ENCODE measurements at places on chromosomes 7 and 10.

DNA sequence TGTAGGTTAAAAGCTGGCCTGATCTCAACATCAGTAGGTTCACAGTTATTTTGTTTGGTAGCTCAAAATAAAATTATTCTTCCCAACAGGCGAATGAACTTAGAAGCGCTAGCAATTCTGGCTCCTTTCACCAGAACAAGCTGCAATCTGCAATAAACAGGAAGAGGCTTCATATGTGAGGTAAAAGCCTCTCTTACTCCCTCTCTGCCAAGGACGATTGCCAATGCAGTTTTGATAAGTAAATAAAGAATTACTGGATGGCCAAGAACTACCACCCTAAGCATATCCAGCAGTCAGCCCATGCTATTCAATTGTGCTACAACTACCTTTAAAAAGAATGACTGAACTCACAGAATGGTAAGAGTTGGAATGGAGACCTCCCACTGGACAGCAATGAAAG is 150.0 kb upstream of the LAMB4 start:
- DNase-seq, result no peak

GRCh38 chr10:33273295-33274002 is 61.0 kb downstream of the NRP1 start:
- no peak for DNase-seq

DNA sequence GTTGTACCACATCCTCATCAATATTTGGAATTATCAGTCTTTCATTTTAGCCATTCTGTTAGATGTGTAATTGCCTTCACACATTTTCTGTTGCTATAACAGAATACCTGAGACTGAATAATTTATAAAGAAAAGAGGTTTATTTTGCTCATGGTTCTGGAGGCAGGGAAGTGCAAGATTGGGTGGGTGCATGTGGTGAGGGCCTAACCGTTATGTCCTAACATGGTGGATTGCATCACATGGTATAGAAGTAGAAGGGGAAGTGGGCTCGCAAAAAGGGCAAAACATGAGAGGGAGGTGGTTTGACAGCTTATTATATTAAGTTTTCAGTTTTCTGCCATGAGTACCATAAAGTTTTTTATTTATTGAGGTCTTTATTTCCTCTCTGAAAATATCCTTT is 452.0 kb downstream of the ARL4A start:
- DNase-seq, result no peak

GRCh38 chr10:89171996-89172395 is 35.1 kb downstream of the CH25H start:
- no peak for DNase-seq

DNA sequence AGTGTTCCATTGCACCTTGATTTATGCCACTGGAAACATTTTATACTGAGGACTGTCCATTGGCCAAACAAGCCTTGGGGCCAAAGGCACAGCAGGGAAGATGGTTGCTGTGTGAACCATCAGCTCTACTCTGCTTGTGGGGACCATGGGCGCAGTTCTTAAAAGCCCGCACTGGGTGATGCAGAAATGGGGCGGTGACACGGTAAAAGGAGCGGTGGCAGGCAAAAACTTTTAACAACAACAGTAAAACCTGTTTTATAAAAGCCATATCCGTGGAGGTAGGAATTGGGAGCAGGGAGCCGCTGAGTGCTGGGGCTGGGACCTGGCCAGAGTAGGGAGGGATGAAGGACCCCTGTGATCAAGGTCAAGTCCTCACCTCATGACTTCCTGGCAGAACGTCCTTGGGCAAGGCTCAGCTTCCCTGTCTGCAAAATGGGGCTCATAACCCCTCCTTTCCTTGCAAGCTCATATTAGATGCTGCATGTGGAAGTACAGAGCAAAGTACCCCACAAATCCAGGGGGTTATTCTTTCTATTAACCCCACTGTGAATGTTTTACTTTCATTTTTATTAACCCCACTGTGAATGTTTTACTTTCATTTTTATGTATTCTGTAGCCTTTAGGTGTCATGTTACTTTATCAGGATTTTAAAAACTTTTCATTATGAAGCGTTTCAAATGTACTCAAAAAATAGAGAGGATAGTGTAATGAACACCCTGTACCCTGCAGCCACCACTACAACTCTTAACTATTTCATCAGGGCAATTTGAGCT is 78.3 kb downstream of the GRK5 start:
- no peak for DNase-seq

GRCh38 chr7:132309102-132309805 is 267.0 kb downstream of the PLXNA4 start:
- DNase-seq, result no peak

DNA sequence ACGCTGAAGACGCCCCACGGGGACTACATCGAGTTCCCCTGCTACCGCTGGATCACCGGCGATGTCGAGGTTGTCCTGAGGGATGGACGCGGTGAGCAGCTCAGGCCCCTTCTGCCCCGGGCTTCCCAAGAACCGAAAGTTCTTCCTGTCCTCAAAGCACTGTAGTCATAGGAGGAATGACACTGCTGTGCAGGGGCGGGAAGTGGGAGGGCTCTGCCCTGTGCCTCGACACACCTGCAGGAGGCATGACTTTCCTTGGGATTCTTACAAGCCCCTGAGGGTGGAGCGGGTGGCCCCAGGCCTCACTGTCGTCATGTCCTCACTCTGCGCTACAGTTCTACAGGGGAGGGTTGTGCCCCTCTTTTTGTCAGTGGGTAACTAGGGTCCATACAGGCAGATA is 8.6 kb downstream of the ALOX5 start:
- DNase-seq, result no peak

DNA sequence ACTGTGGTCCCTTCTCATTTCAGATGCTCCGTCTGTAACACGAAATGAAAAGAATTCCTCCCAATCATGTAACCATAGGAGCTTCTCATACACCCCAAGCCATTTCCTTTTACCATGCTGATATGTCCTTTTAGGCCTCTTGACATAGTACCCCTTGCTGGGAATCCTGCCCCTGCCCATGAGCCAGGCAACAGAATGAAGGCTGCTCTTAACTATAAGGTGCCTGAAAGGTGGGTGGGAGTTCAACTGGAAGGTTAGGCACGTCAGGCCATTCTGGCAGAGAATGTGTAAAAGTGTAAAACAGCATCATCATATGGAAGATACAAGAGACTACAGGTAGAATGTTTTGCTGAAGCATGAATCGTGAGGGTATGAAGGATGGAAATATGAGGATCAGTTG is 22.5 kb downstream of the IL2RA start:
- DNase-seq, result no peak

- DNase-seq, result no peak
Measured at GRCh38 chr7:17501441-17502212, 203.2 kb downstream of the AHR start.

DNA sequence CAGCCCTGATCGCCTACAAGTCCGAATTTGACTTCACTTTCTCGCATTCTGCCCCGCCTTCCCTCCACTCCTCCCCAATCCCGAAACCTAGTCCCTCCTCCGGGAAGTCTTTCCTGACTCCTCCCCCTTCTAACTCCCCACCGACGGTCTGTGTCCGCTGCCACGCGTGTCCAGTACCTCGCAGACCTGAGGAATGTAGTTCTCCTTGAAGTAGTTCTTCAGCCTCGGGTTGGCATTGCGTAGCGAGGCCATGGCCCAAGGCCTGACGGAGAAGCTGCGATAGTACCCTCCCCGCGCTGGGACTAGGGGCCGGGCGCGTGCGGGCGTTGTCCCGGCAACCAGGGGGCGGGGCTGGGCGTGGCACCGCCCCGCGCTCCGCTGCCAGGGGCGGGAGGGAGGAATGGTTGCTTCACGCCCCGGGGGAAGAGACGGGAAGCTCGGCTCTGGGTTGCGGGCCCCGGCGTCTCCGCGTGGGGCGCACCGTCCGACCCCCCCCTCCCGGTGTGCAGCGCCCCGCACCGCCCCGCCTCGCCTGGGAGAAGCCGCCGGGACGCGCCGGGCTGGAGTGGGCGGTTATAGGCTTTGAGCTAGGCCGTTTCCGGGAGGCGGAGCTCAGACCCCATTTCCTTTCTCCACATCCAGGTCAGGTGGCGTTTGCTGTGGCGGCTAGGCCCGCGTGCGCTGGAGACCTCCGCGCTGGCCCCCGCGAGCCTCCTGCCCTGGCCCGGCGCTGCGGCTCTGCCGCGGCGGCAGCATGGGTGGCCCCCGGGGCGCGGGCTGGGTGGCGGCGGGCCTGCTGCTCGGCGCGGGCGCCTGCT is at the start of the genes ARMC10 and FBXL13:
ARMC10 (plus strand) TSS at position 622 of the 818 bp plus-strand sequence; CDS start at position 755, 133 bp downstream.
FBXL13 (minus strand) TSS at position 278 of the 818 bp plus-strand sequence.
- DNase-seq, result peak; percentile 85

DNA sequence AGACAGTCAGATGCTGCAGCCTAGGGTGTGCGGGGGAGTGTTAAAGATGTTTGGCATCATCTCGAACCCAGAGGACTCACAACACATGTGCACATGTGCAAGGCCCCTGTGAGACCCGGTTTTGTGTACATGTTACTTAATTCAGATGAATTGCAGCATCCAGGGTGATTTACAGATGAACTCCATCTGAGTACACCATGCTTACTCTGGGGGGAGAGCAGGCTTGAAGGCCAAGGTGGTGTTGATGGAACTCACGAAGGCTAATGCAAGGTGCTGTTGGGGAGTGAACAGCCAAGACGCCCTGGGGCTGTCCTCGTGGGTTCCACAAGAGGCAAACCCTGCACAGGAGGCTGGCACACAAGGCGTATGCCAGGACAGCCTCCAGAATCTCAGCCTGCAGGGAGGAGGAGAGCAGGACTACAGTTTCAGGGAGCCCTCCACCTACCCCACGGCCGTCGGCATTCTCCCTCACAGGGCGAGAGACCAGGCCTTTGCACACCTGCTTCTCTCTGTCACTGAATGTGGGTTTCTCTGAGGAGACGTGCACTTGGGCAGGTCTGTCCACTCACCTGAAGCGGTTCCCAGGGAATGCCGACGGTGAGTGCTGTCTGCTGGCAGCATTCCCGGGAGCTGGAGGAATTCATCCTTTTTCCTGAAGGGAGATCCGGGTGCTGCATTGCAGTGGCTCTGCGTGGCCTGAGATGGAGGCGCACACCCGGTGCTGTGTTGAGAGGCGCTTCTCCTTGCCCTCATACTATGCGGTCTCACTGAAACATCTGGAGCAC is 178.5 kb upstream of the RNF32 start:
- DNase-seq, result no peak

DNA sequence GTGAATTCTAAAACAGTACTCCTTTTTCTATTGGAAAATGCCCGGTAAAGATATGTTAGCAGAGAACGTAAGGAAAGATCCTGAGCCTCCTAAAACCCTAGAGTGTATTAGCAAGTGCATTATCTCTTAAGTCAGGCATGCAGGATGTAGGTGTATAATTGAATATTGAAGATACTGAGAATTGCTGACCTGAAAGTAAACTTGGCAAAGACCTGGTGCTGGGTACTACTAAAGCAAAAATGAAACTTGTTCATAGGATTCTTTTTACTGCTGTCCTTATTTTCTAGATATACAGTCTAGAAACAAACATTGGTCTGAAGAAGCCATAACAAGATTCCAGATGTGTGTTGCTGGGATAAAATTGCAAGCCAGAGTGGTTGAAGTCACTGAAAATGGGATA is 18.8 kb upstream of the VWA2 start:
- no peak for DNase-seq

DNA sequence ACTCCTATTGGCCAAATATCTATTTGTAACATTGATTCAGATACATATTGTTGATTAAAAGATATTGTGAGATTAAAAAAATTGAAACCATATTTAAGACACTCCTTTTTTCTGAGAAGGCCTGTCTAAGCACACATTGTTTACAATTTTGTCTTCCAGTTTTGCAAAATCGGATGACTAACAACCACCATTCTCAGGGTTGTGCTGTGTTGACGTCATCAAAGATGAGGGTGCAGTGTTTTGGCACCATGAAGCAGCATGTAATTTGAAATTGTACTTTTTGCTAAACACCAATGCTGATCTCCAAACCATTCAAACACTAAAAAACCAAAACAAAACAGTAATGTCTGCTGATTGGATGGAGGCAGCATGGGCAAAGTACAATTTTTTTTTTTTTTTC is 7.4 kb downstream of the CREB5 start:
- DNase-seq, result no peak

DNA sequence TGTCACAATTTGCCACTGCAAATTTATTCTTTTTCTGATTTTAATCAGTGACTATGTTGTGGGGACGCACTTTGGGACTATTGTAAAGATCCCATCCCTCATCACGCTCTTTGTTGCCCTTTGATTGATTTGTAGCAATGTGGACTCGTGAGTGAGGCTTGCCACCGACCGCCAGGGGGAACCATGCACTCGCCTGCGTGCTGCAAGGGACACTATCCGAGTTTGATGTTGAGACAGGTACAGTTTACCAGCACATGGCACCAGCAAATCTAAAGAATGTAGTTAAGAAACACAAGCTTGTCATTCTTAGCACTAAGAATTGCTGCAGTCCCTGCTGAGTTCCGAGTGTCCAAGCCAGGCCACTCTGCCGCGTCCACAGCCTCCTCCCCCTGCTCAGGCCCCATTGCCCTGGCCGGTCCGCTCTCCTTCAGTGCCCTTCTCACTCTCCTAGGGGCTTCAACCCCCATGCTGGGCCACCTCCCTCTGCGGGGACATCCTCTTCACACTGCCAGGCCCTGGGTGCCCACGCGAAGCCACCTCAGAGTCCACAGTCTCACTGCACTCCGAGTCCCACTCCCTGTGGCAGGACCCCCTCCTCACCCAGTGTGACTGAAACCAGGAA is 2.0 kb upstream of the SFTPA2 start:
- DNase-seq, result peak; percentile 42

DNA sequence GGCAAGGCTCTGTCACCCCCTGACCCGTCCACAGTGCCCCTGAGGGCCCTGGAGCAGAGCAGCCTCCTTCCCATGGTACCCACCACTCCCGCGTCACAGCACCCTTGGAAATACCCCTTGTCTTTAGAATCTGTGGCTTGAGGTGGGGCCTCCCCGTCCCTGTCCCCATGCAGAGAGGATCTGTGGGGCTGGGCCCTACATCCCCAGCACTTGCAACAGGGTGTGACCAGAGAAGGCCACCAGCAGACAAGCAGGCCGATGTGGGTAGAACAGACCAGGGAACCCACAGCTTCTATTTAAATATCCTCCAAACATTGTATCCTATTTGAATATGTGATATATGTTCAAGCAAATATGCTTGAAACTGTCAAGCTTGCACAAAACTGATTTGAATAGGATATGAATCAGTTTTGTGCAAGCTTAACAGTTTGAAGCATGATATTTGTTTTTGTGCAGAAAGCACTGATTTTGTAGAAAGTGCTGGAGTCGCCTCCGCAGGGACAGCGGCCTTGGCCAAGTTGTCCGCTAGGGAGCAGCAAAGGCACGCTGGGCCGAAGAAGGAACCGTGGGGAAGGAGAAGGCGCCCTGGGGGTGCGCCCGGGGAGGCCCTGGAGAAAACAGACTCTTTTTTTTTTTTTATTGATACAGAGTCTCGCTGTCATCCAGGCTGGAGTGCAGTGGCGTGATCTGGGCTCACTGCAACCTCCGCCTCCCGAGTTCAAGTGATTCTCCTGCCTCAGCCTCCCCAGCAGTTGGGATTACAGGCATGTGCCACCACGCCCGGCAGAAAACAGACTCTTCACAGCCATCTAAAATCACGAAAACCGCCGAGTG is 2.2 kb downstream of the CFAP46 start:
- no peak for DNase-seq

GRCh38 chr7:45187089-45187945 is 29.7 kb downstream of the RAMP3 start:
- DNase-seq, result no peak

DNA sequence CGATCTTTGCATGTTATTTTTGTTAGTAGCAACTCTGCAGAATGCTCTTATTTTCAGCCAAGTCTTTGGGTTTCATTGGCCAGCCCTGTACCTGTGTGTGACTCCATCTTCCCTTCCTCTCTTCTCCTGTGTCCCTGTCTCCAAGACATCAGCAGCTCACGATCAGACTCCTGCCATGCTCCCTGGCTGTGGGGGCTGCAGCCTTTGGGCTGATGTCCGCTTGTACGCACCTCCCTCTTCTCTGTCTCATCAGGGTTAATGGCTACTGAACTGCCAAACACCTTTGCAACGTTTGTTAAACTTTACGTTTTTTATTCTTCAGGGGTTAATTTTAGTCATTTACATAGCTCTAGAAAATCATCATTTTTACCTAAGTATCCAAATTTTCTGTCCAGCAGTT is 103.5 kb upstream of the RET start:
- no peak for DNase-seq
